ENCODE measurements at places on chromosomes 16 and 17.

- DNase-seq, result no peak
Measured at GRCh38 chr16:66260522-66261254, 105.8 kb upstream of the CDH5 start.

- DNase-seq, result no peak
Measured at GRCh38 chr16:68406458-68407152, 41.7 kb downstream of the SMPD3 start.

DNA sequence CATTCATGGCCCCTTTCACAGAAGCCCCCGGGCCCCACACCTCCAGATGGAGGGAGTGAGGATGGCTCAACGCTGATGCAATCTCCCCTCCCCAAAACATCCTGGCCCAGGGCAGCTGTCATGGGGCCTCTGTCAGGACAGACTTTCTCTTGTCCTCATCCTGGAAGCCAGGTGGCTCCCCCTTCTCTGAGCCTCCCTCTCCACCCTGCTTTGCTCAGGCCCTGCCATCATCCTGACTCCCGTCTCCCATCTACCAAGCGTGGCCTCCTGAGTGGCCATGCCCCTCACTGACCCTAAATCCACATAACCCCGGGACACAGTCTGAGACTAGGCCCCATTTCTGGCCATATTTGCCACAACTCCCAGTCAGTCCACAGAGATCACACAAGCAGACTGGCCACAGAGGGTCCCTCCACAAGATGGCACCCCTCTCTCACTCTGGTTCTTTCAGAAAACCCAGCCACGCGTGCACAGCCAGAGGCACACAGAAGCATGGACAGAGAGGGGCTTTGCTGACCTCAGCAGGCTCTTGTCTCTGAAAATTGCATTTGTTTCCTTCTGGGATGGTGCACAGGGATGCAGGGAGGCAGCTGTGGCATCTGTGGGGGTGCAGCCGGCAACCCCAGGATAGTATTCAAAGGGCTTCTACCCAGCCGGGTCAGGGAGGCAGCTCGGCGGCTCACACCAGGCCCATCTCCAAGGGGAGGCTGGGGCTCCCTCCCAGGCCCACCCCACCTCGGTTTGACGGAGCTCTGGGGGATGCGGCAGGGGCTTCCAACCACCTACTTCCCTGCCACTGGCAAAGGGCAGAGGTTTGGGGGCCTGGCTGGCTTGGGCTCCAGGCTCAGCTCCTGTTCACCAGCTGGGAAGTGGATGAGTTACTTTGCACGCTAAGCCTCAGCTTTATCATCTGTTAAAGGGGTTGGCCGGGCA is 16.9 kb downstream of the DOC2B start:
- peak; percentile 80 for DNase-seq

- DNase-seq, result peak; percentile 89
Measured at GRCh38 chr16:397736-398332, 835 bp downstream of the NME4 start.

DNA sequence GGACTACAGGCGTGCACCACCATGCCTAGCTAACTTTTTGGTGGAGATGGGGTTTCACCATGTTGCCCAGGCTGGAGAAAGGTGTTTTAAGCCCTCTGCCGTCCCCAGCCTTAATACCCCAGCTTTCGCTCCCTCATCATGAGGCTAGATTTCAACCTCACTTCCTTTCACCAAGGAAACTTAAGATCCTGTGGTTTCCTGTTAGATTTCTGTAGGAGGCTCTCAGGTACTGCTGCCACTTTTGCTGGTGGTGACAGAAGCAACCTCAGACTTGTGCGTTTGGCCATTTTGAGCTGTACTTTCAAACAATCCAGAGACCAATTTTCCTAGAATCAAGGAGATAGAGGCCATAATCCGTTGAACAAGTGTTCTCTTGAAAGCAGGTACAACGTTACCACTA is 36.2 kb downstream of the MPHOSPH6 start:
- DNase-seq, result no peak

DNA sequence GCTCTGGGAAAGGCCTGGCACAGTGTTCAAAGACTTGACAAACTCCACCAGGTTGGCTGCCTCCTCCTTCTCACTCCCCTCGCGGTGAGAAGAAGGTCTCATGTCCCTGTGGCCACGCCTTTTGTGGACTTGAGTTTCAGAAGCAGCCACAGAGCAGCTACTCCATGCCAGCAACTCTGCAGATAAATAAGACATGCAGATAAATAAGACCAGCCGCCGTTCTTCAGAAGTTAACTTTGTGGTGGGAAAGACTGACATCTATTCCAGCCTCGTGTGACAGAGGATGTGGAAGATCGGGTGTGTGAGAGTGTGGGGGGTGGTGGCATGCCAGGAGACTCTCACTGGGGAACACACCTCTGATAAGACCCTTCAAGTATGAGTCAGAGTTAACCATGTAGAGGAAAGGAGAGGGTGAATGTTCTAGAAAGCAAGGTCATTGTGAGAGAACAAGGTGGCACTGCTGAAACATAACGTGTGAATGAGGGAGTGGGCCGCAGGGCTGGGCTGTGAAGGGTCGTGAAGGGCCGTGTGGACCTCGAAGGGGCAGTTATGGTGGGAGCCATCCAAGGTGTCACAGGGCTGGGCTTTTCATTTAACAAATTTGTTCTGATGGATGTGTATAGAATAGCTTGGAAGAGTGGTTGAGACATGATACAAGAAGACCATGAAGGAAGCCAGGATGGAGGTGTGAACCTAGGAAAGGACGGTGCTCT is 830 bp downstream of the SPACA3 start:
- DNase-seq, result no peak

DNA sequence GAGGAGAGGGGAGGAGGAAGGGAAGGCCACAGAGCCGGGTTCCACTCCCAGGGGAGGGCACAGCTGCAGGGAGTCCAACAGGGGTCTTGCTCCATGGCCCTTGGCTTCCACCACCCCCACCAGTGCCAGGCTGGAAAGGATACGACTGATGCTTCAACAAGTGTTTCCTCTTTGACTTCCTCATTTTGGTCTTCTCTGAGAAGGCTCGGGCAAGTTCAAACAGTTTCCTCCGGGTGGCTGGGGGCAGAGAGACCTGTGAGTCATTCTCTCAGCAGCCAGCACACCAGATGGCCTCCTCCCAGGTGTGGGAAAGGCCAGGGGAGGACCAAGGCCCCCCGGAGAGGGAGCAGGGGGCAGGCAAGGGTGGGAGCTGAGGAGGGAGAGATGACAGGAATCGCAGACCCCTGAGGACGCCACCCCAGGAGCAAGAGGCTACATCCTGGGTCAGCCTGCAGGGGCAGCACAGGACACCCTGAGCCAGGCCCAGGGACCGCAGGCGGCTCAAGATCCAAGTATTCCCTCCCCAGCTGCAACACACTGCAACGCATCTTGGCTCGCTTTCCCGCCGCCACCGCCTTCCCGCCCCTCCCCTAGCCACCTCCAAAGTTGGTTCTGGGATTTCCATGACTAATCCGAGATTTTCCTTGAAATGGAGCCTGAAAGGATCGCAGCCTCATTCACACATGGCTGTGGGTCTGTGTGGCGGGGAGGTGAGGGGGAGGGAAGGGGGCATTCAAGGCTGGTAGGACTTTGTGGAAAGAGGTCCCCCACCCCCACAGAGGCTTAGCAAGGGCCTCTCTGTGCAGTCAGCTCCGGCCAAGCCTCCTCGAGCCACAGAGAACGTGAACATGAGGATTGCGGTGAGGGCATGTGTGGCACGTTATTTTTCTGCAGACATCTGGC is 18.4 kb upstream of the MRPS23 start:
- peak; percentile 91 for DNase-seq

- peak; percentile 84 for DNase-seq
Measured at GRCh38 chr16:69894676-69895075, 56.5 kb upstream of the CLEC18A start.

DNA sequence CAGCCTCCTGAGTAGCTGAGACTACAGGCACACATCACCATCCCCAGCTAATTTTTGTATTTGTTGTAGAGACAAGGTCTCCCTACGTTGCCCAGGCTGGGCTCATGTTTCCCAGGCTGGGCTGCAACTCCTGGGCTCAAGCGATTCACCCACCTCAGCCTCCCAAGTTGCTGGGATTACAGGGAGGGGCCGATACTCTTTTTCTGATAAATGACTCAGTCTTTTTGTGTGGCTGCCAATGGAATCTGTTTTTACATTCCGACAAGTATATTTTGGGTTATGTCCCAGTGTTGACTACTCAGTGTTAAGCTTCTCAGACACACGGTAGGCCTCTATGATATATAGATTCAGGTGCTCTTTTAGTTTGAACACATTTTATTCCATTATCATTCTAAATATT is 58.1 kb downstream of the SLFN11 start:
- DNase-seq, result no peak

GRCh38 chr17:19331543-19332245 is 30.8 kb downstream of the B9D1 start:
- no peak for DNase-seq

DNA sequence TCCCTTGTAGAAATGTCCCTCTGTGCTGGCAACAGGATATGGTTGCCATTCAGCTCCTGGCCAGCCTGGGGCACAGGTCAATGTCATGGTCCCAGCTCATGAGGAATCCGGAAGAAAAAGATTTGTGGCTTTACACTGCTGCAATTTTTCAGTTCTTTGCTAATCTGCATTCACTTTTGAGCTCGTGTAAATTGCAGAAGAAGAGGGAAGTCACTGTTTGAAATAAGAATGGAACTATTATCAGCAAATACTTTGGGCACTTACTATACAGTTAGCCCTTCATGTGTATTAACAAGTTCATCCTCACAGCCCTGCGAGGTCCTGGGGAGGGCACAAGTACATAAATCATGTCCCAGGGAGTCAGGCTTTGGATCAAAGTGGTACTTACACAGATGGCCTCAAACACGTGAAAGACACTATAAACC is 14.2 kb downstream of the SLC47A2 start:
- DNase-seq, result no peak

- no peak for DNase-seq
Measured at GRCh38 chr17:81539571-81539900, 11.4 kb downstream of the FSCN2 start.

DNA sequence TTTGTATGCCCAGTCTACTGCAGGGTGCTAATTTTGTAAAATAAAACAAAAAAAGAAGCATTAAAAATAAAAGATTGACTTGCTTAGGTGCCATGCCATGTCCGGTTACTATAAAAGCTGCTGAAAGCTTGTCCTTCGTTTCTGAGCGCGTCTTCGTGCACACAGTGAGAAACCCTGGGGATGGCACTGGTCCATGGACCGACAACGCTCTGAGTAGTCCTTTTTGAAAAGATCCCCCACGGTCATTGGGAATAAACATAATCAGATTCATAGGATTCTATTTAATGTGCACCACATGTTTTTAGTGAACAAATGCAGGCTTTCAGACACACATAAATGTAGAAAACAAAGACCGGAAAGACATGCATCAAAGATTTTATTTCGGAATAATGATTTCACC is 146.3 kb downstream of the XYLT1 start:
- no peak for DNase-seq

- no peak for DNase-seq
Measured at GRCh38 chr17:41617136-41617535, 4.6 kb upstream of the KRT16 start.

DNA sequence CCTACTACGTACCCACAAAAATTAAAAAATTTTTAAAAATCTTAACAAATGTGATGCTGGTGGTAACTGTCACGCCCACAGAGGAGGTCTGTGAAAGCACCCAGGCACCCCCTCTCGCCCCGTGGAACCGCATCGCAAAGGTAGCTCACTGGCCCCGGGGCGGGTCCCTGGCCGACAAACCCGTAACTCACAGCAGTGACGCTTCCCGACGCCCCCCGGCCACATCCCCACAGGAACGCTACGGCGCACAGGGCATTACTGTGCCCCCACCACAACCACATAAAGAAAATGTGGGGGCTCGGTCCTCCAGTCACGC is 366 bp downstream of the ANKS3 start:
- peak; percentile 48 for DNase-seq

DNA sequence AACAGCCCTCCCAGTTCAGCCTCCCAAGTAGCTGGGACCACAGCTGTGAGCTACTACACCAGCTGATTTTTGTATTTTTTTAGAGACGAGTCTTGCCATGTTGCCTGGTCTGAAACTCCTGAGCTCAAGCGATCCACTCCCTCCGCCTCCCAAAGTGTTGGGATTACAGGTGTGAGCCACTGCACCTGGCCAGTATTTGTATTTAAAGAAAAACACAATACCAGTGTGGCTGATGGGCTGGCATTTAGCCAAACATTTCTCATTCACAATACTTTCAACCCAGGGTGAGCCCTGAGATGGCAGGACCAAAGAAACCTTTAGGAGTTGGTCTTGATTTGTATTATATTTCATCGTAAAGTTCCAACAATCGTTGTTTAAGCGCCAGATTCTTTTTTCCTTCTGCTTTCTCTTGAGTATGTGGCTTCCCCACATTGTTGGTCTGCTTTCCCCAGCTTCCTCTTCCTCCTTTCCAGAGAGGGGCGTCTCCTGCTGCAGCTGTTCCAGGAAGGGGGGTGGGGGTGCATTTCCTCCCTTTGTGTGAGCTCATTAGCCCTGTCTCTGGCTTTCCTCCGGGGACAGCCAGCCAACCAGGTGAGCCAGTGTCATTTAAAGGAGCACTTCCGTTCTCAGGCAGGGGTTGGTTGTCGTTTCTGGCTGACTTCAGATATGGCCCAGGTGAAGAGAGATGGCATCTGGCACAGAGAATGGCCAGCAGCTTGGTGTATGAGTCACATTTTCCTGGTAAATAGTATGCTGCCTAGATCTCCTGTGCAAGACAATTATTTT is 79.9 kb downstream of the GPRC5B start:
- DNase-seq, result peak; percentile 72

GRCh38 chr17:77667478-77667877 is 291.0 kb upstream of the TNRC6C start:
- DNase-seq, result no peak

- no peak for DNase-seq
Measured at GRCh38 chr17:2157081-2157480, 102.2 kb downstream of the HIC1 start.

GRCh38 chr17:80089762-80090161 is 11.6 kb upstream of the GAA start:
- DNase-seq, result no peak

DNA sequence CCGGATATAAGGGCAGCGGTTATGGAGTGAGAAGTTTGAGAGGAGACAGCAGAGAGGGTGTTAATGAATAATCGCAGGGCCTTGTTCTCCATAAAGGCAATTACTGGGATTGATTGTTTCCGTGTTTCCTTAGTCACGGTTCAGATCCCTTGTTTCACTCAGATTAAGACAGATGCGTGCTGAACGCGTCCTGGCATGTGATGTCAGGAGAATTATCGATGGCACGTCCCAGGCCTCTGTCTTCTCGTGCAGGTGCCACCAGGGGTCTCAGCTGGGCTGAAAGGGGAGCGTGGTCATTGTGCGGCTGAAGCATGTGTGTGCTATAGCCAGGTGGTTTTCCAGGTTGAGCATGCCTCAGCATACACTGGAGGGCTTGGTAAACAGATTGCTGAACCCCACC is 142.4 kb upstream of the NOL11 start:
- no peak for DNase-seq

- DNase-seq, result no peak
Measured at GRCh38 chr16:65172356-65172755, 50.5 kb upstream of the CDH11 start.

DNA sequence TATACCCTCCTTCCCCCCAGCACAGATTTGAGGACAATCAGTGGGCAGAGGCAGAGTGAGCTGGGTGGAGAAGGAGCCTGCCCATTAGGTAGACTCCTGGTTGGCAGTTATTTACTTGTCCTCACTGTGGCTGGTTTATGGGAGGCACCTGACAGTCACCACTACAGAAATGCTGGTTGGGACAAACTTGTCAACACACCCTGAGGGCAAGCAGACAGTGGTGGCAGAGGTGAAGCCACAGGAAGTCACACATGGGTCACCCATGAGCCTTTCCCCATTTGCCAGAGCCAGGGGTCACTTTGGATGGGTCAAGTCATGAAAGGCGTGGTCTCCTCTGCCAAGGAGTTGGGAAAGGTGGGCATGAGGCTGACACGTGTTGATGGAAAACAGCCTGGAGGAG is 6.4 kb downstream of the SCNN1G start:
- no peak for DNase-seq

All from femur (tissue), 1 donor.